Heart right ventricle (tissue), 16 donors: ENCODE measurements at places on chromosomes 6 and 20. TPM values are rescaled to one million over a fixed set of nuclear protein-coding genes. Genes with fewer than 3 reads are reported as not detected.

PLTP gene
- 23.8 TPM for total RNA-seq

DNA sequence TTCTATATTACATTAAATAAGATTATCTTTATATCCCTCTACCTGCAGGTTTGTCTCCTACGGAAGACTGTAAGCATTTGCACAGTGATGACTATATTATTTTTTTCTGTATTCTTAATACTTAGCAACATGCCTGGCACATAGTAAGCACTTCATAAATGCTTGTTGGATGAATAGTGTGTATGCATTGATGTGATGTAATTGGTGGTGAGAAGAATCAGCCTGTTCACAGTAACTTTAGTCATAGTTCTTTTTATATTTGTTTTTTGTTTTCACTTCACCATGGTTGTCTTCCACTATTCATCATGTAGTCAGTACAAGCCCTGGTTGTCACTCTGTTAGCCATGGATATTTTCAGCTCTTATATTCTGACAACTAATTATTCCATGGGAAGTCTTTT is 184.0 kb upstream of the FLRT3 start:
- no peak for DNase-seq
- H3K4me3 ChIP-seq = no peak overlapping the region
- H3K27me3 ChIP-seq = no peaks in the 10 kb centered on the region
- no peaks in the 10 kb centered on the region for H3K4me1 ChIP-seq
- no peaks in the 10 kb centered on the region for H3K36me3 ChIP-seq

GRCh38 chr20:57387463-57387862 is 3.7 kb upstream of the RBM38 start:
- DNase-seq = no peak
- no peak overlapping the region for H3K4me3 ChIP-seq
- no peaks in the 10 kb centered on the region for H3K27me3 ChIP-seq
- peaks cover 44% of the 10 kb centered on the region for H3K4me1 ChIP-seq
- H3K27ac ChIP-seq = no peak overlapping the region

- H3K27me3 ChIP-seq = no peaks in the 10 kb centered on the region
- no peaks in the 10 kb centered on the region for H3K36me3 ChIP-seq
- H3K27ac ChIP-seq = no peak overlapping the region
- no peak for DNase-seq
- no peaks in the 10 kb centered on the region for H3K4me1 ChIP-seq
- H3K4me3 ChIP-seq = no peak overlapping the region
These were observed 12.3 kb upstream of the BLCAP start for GRCh38 chr20:37540001-37540400.

- no peak for DNase-seq
- no peaks in the 10 kb centered on the region for H3K27me3 ChIP-seq
- no peak overlapping the region for H3K4me3 ChIP-seq
- no peak overlapping the region for H3K27ac ChIP-seq
These were observed 74.2 kb upstream of the BMP2 start for GRCh38 chr20:6693178-6693807.
